ENCODE measurements at places on chromosomes 6 and 20.

DNA sequence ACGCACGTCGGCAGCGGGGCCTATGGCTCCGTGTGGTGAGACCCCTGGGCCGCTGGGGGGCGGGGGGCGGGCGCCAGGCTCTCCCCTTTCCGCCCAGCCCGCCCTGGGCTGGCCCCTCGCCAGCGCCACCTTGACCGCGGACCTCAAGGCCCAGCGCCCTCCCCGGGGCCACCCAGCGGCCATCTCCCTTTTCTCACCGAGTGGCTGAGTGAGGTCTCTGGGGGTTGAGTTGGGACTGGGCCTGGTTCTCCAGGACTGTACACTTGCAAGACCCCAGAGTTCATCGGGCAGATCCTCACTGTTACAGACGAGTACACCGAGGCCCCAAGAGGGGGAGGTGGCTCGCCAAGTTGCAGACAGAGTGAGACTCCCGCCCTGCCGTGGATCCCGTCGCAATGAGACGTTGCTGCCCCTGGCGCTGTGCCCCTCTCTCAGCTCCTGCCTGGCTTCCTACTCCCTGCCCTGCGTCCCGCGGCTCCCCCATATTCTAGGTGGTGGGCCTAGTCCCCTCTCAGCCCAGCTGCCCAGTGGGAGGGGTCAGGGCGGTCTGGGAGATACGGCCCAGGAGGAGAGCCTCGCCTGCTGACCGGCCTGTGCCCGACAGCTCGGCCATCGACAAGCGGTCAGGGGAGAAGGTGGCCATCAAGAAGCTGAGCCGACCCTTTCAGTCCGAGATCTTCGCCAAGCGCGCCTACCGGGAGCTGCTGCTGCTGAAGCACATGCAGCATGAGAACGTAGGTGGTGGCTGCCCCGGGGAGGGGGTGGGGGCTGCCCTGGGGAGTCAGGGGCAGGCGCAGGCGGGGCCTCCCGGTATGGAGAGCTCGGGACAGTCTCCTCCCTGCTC, 576 bp downstream of the MAPK13 start:
- DNase-seq = peak; percentile 17

- DNase-seq = no peak
These were observed 337.2 kb downstream of the SMOC2 start for GRCh38 chr6:168778201-168778600.

GRCh38 chr20:18513208-18513607, 5.5 kb downstream of the SEC23B start:
- no peak for DNase-seq

DNA sequence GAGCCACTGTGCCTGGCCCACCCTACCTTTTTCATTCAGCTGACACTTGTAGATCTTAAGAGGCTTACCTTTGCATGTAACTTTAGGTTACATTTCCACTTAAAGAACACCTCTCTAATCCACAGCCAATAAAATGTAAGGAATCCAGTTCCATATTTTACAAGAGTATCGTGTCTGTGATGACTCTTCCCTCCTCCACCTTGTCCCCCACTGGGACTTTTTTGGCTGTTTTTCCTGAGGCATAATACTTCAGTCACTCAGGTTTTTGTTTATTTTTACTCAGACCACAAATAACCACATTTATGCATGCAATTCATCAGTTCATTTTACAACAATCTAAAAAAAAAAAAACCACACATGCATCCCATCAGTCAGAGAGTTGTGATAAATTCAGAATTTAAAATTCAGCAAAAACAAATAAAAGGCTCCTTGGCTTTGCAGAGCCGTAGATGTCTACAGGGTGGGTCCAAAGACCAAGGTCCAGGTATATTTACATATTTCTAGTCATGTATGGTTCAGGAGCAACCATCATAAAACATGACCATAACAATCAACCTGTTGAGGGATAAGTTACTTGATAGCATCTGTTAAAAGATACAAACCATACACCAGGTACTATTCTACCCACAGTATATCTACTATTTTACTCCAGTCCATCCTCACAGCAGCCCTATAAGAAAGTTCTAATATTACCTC, 9.9 kb downstream of the ATXN1 start:
- no peak for DNase-seq

DNA sequence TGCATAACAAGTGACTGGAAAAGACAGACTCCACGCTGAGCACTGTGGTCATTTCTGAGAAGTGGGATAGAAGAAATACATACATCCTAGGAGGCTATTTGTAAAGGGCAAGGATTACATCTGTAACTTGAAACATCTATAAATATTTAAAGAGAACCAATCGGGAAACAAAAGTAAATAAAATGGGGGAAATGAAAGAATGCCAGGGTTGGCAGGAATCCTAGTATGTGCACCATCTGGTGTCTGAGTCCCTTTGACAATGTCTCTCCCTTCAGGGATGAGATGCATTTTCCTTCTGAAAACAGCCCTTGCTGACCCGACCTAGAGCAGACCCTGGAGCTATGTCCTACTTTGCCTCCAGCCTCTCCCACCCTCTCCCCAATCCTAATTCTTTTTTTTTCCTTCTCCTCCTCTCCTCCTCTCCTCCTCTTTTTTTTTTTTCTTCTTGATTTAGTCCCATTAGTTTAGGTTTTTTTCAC, 53.2 kb downstream of the VSTM2L start:
- DNase-seq = peak; percentile 64

- no peak for DNase-seq
These were observed 586.6 kb downstream of the KIF16B start for GRCh38 chr20:15986690-15987089.

DNA sequence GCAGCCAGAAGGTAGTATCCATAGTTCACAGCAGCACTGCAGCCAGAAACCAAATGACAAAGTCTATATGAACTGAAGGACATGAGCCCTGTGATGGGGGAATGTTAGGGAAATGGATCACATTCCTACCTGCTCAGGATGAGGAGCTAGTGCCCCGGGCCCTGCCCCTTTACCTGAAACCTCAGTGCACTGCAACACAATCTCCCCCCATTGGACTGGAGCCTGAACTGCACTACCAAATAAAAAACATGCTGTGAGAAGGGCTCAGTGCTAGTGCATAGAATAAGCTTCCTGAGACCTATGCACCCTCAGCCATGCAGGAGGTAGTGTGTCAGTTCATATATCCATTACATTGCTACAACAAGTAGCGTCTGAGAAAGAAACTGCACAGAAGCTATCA, 477.8 kb downstream of the HACE1 start:
- DNase-seq = no peak

- peak; percentile 80 for DNase-seq
These were observed 354.1 kb upstream of the MAP3K7 start for GRCh38 chr6:90940812-90941481.

DNA sequence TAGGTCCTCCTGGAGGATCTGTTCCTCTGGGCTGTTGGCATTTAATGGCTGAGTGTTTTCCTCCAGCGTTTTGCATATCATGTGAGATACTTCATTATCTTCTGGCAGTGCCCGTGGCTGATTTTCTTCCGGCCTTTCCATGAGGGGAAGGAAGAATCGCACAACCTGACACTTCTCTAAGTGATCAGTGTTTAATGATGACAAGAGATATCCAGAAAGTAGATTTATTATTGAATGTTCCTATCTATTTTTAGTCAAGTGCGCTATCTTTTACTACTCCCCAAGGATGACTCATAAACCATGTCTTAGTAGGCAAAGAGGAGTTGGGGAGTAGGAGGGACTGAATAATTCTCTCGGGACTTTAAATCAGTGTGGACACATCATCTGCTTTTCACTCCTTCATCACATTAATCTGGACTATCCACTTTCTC, 149.7 kb downstream of the PLCB4 start:
- DNase-seq = no peak

DNA sequence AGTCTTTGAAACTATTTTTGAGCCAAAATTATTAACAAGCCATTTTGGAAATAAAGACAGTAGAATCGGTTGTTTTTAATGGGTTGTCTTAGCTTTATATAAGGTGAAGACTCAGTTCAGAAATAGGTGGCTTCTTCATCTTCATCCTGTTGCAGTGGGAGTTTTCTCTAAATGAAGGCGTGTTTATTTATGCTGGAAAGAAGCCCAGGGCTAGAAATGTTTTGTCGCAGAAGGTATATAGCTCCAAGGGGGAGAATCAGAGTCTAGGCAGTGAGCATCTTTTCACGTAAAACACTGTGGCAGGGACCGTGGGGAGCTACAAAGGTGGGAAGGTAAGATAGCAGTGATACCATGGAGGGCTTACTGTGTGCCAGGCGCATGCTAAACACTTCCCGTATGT, 34.3 kb downstream of the FARS2 start:
- no peak for DNase-seq

GRCh38 chr20:31833130-31833930, 12.1 kb downstream of the FOXS1 start:
- DNase-seq = no peak

GRCh38 chr6:128413291-128413690, 107.1 kb downstream of the PTPRK start:
- no peak for DNase-seq

- peak; percentile 57 for DNase-seq
These were observed 768 bp upstream of the FYN start for GRCh38 chr6:111874025-111874415.

DNA sequence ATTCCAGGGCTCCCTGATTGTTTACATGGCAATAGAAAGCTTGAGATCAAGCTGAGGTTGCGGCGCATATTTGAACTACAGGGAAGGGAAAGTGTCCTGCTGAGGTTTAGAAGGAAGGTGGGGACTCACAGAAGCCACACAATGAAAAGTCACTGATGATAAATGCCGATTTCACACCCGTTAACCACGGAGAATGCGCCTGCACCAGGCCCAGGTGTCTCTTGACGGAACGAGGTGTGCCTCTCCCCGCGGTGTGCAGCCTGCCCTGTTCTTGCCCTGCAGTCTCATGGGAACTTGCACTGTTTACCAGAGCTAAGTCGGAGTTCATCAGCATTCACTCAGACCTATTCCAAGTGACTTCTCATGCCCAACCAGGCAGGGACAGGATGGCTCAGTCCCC, 90.3 kb downstream of the LY86 start:
- peak; percentile 62 for DNase-seq

- DNase-seq = peak; percentile 61
These were observed 161.1 kb downstream of the DLL1 start for GRCh38 chr6:170129691-170130171.

GRCh38 chr6:156683821-156684220, 93.4 kb upstream of the ARID1B start:
- DNase-seq = no peak

DNA sequence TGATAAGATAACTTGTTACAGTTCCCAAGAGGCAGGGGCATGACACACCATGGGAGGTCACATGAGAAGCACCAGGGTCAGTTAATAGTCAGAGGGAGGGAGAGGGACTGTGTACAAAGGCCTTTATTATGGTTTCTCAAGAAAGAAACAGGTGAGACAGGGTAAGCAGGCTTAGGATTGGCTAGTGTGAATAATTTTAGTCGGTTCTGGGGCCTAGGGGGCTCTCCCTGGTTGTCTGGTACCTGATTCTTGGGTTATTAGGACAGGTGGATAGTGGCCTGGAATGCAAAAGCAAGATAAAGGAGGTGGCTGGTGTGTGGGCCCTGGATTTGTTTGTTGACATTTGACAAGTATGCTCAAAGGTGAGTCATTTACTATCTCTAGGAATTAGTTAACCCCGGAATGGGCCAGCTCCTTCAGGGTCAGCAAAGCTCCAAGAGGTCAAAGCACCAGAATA, 49.4 kb upstream of the MCUR1 start:
- DNase-seq = no peak

- no peak for DNase-seq
These were observed 253.4 kb downstream of the PREX1 start for GRCh38 chr20:48574383-48574782.

DNA sequence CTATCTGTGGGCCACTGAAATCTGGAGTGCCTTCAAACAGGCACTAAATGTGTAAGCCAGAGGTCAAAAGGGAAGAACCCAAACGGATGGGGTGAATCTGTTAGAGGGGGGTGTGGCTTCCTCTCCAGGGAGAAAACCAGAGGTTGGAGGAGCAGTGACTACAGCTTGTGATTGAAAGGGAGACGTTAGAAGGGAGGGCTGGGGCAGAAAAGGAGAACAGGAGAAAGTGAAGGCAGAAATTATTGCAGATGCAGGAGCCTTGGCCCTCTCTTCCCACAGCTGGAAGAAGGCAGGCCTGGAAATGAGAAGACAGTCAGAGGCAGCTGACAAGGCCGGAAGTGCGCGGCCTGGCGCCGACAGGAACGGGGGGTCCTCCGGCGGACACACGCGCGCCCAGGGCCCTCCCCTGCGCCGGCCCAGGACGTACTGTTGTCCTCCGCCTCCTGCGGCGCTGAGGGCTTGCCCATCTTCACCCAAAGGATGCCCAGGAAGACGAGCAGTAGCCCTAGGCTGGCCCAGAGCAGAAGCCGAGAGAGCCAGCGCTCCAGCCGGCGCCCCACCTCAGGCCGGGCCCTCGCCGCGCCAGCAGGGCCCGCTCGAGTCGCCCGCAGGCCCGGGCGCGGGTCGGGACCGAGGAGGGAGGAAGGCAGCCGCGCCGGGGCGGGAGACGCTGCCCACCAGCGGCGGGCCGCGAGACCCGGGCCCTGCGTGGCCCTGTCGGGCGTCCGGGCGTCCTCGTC, 806 bp downstream of the LEMD2 start:
- peak; percentile 54 for DNase-seq

DNA sequence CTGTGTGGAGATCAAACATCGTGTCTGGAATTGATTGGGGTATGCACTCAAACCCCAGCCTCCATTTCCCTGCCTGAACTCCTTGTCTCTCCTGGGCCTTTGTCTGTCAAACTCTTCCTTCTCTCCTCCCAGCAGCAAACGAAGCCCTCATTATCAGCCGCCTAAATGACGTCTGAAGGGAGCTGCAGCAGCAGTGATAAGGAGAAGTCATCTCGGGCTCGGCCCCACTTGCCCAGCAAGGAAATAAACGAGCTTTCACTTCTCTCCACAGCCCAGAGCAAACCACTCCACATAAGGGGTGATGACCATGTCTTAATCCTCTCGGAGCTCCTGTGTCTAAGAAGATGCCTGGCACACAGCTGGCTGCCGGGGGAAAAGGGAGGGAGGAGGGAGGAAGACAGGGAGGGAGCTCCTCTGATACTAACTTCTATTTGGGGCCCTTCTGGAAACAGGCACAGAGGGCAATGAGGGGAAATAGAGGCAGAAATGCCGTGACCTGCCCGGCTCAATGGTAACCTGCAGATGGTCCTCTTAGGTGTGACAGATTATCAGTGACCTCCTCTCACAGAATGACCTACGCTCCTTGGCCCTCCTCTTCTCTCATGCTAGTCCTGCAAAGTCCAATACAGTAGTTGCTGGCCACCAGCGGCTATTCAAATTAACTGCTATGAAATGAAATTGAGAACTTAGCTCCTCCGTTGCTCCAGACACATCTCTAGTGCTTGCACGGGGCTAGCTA, 100.4 kb downstream of the PXDC1 start:
- DNase-seq = no peak

GRCh38 chr6:44011350-44011920, 115.8 kb downstream of the MRPL14 start:
- DNase-seq = no peak
